ENCODE measurements at places on chromosomes 6 and 20.

DNA sequence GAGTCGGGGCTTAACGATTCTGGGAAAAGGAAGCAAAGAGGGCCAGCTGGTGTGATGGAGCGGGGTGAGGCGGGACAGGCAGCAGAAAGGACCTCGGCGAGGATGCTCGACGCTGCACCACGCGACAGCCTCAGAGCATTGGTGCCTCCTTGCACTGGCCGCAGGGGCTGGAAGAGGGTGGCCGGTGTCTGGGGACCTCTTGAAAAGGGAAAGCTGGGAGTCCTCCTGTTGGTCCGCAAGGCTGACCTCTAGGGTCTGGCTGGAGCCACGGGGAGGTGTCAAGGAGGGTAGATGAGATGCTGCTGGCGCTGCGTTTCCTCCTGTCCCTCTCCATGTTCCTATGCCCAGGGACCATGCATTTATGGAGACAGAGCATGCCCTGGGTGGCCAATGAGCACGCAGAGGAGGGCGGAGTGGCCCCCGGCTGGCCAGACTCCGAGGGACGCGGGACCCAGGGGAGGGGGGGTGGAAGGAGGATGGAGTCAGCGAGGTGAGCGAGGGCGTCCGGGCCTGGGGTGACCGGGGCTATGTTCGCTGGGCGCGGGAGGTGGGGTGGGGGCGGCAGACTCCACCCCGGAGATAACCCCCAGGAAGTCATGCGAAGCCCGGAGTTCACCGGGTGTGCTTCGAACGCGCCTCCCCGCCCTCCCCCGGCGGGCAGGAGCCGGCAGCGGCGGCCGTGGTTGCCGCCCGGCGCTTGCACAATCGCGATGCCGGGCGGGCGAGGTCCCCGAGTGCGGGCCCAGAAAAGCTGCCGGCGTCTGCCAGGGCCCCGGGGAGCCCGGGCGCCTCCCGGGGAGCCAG, at the start of gene CYP24A1:
Gene CYP24A1, minus strand, starts transcription at position 334 of the 804 bp plus-strand sequence. CDS start 407 bp downstream, outside the sequence.
- no peak for DNase-seq

DNA sequence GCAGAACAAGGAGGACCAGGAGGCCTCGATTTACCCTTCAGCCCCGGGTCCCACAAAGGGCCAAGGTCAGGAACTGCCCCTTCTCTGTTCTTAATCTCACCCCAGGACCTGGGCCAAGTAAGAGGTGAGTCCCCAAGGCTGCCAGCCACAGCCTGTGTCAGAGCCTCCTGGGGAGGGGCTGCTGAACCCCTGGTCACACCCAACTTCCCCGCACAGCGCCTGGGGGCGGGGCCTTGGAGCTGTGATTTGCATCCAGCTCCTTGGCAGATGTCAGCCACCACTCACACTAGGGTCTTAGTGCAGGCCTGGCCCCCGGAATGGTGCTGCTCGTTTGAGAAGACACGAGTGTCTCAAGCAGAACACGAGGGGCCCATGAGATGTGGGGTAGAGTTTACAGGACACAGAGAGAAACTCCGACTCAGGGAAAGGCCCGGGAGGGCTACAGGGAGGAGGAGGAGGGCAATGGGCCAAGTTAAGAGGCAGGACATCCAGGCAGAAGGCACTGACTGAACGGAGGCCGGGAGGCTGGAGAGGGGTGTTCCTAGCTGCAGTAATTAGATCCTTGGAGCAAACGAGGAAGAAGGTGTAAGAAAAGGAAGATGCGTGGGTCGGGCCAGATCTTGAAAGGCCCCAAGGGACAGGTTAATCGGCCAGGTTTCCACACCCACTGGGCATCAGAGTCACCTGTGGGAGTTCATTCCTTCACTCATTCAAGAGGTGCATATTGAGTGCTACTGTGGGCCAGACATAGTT, 26.9 kb downstream of the ZBP1 start:
- no peak for DNase-seq

DNA sequence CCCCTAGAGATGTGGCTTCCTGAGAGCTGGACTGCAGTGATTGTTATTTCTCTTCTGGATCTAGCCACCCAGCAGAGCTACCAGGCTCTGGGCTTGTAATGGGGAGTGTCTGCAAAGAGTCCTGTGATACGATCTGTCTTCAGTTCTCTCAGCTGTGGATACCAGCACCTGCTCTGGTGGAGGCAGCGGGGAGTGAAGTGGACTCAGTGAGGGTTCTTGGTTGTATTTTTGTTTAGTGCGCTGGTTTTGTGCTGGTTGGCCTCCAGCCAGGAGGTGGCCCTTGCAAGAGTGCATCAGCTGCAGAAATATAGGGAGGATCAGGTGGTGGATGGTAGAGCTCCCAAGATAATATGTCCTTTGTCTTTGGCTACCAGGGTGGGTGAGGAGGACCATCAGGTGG, 33.7 kb downstream of the PAX1 start:
- no peak for DNase-seq

DNA sequence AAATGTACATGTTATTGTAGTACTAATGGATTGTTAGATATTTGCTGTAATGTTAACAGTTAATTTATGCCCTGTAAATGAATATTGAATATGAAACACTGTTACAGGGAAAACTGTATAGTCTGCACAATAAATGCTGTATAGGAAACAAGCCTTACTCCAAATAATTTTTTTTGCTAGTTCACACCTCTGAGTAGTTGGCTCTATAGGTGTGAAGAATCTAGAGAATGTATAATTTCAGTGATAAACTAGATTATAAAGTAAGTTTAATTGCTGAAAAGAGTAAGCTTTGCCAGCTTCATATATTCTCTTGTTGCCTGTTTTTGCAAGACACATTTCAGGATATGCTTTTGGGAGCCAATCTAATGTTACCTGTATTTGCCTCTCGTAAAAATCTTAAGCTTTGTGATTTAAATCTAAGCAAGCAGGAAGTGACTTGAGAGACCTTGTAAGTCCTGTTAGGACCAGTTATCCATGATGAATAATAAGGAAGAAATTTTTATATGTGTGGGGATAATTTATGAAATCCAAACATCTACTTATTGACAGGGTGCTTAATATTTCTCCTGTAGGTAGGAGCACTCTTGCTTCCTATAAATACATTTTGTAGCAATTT, 232.4 kb downstream of the ZFAND3 start:
- DNase-seq, result no peak

GRCh38 chr6:91268941-91269340, 682.1 kb upstream of the MAP3K7 start:
- DNase-seq, result no peak

DNA sequence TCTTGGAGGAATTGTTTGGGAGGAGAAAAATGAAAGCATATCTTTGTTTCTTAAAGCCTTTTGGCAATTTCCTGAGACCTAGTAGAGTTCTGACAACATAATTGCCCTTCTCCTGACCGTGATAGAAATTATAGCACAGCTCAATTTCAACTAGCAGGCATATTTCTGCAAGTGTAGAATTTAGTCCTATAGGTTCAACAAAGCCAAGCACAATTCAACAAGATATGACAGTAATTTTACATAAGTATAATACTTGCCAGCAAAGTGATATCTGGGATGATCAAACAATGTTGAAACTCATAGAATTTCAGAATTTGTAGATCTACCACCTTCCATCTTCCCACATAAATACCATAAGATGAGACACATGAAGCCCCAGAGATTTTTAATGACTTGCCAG, 73.1 kb downstream of the SPTLC3 start:
- DNase-seq, result no peak

DNA sequence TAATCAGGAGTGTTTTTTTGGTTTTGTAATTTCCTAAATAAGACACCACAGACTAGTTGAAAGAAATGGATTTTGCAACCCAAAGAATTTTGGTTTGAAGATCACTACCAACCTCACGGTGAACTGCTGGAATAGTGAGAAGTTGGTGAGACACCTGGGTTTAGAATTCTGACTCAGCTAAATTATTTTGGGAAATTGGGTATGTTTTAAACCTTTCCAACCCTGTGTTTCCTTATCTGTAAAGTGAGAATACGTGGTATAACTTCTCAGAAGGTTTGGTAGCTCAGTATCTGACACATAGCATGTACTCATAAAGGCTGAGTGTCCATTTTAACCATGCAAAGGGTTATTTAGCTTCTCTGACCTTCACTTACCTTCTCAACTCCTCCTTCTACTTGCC, 261.9 kb downstream of the FOXA2 start:
- DNase-seq, result no peak

GRCh38 chr20:3847429-3847940, 851 bp downstream of the MAVS start:
- DNase-seq, result no peak

DNA sequence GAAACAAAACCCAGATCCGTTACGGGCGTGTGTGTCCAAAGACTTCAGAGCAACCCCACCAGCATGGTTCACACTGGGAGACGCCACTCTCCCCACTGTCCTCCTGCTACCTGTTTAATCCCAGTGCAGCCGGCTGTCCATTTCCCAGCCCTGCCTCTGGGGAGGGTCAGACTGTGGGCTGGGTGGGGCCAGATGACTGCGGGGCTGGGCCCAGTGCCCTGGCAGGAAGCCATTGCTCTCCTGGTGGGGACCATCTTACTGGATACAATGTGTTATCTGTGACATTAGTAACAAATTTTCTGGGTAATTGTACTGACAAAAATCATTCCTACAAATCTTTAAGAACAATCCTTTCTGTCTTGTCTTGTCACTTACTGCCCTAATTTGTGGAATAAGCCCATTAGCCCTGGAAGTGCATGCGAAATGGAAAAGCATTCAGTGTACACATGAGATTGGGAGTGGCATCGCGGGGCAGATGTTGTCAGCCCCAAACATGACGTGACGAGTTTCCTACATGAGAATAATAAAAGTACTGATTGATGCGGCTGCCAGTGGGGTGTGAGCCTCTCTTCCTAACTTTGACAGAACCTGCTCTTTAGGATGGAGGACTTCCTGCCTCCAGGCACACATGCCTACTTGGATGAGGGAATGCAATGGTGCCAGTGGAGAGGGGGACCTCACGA, 37.9 kb upstream of the PCMTD2 start:
- DNase-seq, result no peak

DNA sequence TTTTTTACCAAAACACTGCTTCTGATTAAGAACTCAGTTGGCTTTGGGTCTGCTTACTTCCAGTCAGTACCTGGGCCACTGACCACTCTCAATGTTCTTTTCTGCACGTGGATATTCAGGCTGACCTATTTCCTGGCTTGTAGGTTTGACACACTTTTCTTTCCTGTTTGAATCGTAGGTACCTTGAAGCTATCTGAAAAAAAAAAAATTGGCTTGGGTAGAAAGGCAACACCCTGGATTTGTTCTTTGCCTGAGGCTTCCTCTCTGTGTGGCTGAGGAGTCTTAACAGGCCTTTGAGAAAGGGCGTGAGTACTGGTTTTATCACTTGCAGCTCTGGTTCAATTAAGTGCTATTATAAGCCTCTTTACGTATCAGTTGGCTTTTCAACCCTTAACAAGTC, 60.6 kb upstream of the IL20RA start:
- DNase-seq, result no peak

DNA sequence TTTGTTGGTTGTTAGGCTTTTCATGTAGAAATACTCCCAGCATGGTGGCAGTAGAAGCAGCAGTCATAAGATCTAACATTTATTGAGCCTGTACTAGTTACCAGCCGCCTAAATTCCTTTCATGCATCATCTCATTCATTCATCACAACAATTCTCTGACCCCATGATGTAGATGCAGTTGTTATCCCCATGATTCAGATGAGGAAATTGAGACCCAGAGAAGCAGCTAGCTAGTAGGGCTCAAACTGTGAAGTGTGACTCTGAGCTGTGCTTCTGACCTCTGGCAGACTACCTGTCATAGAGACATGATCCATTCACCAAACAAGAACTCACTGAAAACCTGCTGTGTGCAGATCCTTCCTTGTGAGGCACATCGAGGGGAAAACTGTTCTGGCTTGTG, 16.9 kb downstream of the RREB1 start:
- DNase-seq, result no peak

- DNase-seq, result no peak
These were observed 434.5 kb downstream of the HDGFL1 start for GRCh38 chr6:23003671-23004467.

DNA sequence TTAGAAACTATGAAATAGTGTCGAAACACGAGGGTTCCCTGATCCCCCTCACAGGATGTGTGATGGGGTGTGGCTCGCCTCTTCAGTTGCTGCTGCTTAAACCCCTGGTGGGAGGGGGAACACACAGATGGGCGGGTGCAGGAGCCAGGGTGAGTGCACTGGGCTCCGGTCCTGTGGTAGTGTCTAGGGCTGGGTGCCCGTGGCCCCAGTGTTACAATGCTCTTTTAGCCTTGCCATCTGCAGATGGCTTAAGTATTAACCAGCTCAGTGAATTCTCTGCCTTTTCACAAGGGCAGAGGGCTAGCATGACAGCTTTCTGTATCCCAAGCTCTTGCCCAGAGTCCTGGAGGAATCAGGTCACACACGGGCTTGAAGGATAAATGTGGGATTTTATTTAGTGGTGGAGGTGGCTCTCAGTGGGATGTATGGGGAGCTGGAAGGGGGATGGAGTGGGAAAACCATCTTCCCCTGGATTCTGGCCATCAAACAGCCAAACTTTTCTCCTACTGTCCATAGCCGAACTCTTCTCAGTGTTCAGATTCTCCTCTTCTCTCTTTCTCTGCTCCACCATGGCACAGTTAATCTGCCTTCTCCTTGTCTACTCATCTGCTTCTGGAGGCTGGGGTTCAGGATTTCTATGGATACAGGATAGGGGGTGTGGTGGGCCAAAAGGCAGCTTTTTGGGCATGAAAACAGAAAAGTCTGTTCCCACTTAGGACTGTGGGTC, 659.0 kb downstream of the EPM2A start:
- no peak for DNase-seq

DNA sequence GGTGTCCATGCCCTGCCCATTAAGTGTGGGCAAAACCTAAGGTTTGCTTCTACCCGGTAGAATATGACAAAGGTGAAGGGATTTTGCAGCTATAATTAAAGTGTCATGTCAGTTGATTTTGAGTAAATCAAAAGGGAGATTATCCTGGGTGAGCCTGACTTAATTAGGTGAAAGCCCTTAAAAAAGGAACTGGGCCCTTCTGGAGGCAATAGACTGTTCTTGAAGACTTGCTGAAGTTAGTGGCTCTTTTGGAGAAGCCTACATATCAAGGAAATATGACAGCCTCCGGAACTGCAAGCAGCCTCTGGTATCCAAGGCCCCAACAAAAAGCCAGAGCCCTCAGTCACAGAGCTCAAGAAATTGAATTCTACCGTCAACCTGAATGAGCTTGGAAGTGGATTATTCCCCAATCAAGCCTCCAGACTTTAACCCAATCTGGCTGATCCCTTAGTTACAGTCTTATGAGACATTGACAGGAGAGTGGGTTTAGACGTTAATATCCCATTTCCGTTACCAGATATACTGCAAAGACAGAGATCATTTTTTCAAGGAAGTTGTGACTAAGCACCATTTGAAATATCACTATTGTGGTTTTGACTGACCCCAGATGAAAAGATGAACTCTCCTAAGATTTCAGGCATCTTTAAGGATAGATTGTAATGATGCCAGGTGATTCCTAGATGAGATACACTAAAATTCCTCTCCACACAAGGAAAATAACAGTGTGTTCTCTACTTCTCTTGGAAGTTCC, 303.4 kb downstream of the PLCB1 start:
- DNase-seq, result no peak

- DNase-seq, result no peak
These were observed 54.1 kb downstream of the NUDT3 start for GRCh38 chr6:34338377-34338776.

GRCh38 chr6:83536034-83536646, 23.8 kb downstream of the PRSS35 start:
- no peak for DNase-seq
